ENCODE measurements at places on chromosomes 2 and 18.

DNA sequence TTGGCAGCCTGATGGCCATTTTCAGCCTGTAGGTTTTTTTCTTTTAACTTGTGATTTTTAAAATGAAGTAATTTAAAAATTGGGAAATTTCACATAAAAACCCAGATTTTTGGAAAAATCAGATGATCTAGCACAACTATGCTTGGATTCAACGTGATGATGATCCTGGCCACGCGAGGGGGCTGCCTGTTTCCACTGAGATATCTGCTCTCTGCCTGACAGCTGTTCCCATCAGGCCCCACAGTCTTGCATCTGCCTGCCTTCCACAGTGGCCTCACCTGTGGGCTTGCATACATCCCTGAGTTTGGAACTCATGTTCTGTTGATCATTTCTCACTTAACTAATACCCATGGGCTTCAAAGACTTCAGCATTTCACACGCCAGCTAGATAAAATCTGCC, 92.1 kb upstream of the FZD5 start:
- DNase-seq, result no peak

GRCh38 chr2:241873081-241873802, 3.7 kb downstream of the RTP5 start:
- no peak for DNase-seq

- DNase-seq, result no peak
Measured at GRCh38 chr18:23689031-23689615, at the start of gene LAMA3. TSS of gene LAMA3 (plus strand) at chr18:23689453. CDS start at chr18:23689684, 231 bp downstream.

DNA sequence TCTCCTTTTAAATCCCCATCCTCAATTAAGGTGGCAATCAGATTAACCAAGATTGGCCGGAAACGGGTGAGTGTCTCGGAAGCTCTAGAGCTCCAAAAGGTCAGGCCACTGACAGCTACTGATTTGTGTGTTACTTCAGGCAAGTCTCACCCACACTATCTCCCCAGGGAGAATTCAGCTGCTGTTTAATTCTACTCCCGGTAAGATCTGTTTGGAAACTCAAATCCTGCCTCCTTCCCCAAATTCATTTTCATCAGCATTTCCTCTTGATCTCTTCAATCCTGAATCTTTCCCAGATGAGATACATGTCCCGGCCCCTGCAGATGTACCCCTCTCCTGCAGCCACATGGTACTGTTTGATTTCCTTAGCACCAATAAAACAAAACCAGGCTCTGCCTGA, 34.9 kb downstream of the EFR3B start:
- DNase-seq, result no peak

- DNase-seq, result no peak
Measured at GRCh38 chr2:54455563-54456361, at the start of gene SPTBN1. TSS of gene SPTBN1 (plus strand) at chr2:54456327. CDS start at chr2:54526419, 70,092 bp downstream.
